Right forelimb (tissue), 1 donor: ENCODE measurements at places on chromosomes 6 and 20.
A peak's percentile ranks its signal among the peaks of the same experiment; 100 is the strongest.

- no peak for DNase-seq
Observed at GRCh38 chr6:154395316-154395715, 38.7 kb upstream of the IPCEF1 start.

DNA sequence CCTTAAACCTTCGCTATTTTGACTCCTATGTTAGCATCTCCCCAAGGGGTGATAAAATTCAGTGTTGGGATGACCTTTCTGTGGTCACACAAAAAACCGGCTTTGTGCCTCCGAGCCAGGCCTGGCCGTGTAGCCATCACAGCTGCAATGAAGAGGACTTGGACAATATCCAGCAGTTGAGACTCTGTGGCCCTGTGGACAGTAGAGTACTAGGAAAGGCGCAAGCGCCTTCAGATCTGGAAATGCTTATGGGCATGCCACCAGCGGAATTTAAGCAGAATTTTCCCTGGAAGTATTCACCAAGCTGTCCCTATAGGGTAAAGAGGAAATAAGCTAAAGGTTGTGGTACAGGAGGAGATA is 63.3 kb upstream of the SLC2A12 start:
- DNase-seq: no peak

- DNase-seq: no peak
Observed at GRCh38 chr6:145863988-145864616, 49.5 kb upstream of the FBXO30 start.

DNA sequence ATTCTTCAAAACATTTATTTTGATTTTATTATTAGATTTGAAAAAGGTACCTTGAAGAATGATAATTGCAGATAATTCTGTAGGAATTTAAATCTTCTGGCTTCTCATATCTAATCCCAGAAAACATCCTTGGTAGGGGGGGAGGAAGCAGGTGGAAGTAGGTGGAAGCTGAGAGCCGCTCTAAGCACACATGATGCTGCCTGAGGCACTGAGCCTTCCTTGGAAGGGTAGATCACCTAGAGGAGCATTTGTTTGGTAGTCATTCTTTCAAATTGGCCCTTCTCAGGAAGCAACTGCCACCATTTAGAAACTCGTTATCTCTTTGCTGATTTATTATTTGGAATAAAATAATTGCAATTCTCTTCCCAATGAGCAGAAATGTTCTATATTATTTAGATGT is 623.3 kb downstream of the CD109 start:
- DNase-seq: no peak

- no peak for DNase-seq
Observed at GRCh38 chr6:46044881-46045617, 29.4 kb upstream of the CLIC5 start.

GRCh38 chr6:29777310-29777709 is 50.3 kb upstream of the HLA-G start:
- DNase-seq: no peak

- no peak for DNase-seq
Observed at GRCh38 chr6:150235218-150235617, 92.4 kb downstream of the PPP1R14C start.

- no peak for DNase-seq
Observed at GRCh38 chr20:46400828-46401477, 5.5 kb downstream of the ELMO2 start.

GRCh38 chr20:25116739-25117458 is 35.0 kb upstream of the VSX1 start:
- DNase-seq: peak; percentile 59

GRCh38 chr6:130776287-130776925 is 50.8 kb upstream of the SMLR1 start:
- no peak for DNase-seq

- DNase-seq: no peak
Observed at GRCh38 chr6:155418017-155418761, 37.5 kb downstream of the NOX3 start.
